ENCODE measurements at places on chromosomes 16 and 17. TPM values are rescaled to one million over a fixed set of nuclear protein-coding genes. Genes with fewer than 3 reads are reported as not detected.

DNA sequence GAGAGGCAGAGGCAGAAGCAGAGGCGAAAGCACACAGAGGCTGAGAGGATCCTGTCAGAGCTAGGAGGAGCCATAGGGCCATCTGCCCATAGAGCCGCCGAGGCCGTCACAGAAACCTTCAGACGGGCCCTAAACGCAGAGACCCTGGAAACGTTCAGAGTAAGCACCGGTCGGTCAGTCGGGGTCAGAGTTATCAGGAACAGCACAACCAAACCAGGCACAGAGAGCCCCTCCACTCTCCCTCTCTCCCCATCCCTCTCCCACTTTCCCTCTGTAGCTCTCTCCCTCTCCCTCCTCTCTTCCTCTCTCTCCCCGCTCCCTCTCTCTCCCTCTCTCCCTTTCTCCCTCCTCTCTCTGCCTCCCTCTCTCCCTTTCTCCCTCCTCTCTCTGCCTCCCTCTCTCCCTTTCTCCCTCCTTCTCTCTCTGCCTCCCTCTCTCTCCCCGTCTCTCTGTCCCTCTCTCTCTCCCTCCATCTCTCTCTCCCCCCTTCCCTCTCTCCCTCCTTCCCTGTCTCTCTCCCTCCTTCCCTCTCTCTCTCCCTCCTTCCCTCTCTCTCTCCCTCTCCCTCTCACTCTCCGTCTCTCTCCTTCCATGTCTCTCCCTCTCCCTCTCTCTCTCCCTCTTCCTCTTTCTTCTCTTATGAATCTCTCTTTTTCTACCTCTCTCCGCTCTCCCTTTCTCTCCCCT lies 138.9 kb downstream of the C16orf95 start:
- no peaks in the 10 kb centered on the region for H3K27me3 ChIP-seq
- no peak overlapping the region for H3K27ac ChIP-seq
- peaks cover 10% of the 10 kb centered on the region for H3K4me1 ChIP-seq
- H3K36me3 ChIP-seq, result no peaks in the 10 kb centered on the region
- peak; percentile 43 for DNase-seq

DNA sequence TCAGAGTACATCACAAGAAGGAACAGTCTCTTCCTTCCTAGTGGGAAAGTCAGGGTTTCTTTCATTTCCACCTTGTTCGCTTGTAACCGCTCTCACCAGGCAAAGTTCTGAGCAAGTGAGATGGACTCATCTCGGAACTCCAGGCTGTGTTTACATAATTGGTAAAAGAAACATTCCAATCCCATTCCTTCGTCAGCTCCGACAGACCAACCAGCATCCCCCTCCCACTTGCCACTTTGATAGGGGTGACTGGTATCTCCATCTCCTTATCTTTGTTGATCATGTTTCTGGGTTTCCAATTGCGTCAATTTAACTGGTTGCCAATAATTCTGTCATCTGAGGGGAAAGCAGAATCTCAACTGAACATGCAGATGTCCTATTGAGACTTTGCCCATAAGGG lies 36.8 kb upstream of the LYRM9 start:
- DNase-seq, result no peak
- no peaks in the 10 kb centered on the region for H3K4me1 ChIP-seq
- no peaks in the 10 kb centered on the region for H3K36me3 ChIP-seq
- H3K27me3 ChIP-seq, result no peaks in the 10 kb centered on the region
- H3K27ac ChIP-seq, result no peak overlapping the region
- no peak overlapping the region for H3K4me3 ChIP-seq

The TMEM132E gene
- 93.6 TPM for total RNA-seq

- H3K27me3 ChIP-seq, result peaks cover 10% of the 10 kb centered on the region
- no peaks in the 10 kb centered on the region for H3K36me3 ChIP-seq
- no peak overlapping the region for H3K4me3 ChIP-seq
Observed at GRCh38 chr17:35747540-35748017, 5.5 kb downstream of the GAS2L2 start.

DNA sequence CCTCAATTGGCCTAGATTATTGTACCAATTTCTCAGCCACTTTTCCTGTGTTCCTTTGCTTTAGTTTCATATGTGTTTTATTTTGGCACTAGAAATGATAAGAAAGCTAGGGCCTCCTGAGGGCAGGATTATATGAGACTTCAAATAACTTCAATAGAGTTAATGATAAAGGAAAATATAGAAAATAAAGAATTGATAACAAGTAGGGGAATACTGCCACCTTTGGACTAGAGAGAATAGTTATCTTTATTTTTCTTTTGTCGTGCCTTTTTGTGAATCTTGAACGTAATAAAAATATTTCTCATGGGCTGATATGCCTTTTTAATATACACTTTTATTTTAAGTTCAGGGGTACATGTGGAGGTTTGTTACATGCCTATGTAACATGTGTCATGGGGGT lies 29.3 kb upstream of the RBL2 start:
- no peaks in the 10 kb centered on the region for H3K36me3 ChIP-seq
- no peaks in the 10 kb centered on the region for H3K27me3 ChIP-seq
- H3K4me3 ChIP-seq, result no peak overlapping the region

- H3K27me3 ChIP-seq, result no peaks in the 10 kb centered on the region
- H3K36me3 ChIP-seq, result peaks cover 8% of the 10 kb centered on the region
- H3K4me3 ChIP-seq, result no peak overlapping the region
- no peak for DNase-seq
- H3K4me1 ChIP-seq, result no peaks in the 10 kb centered on the region
Observed at GRCh38 chr16:69870761-69871160, 80.4 kb upstream of the CLEC18A start.

DNA sequence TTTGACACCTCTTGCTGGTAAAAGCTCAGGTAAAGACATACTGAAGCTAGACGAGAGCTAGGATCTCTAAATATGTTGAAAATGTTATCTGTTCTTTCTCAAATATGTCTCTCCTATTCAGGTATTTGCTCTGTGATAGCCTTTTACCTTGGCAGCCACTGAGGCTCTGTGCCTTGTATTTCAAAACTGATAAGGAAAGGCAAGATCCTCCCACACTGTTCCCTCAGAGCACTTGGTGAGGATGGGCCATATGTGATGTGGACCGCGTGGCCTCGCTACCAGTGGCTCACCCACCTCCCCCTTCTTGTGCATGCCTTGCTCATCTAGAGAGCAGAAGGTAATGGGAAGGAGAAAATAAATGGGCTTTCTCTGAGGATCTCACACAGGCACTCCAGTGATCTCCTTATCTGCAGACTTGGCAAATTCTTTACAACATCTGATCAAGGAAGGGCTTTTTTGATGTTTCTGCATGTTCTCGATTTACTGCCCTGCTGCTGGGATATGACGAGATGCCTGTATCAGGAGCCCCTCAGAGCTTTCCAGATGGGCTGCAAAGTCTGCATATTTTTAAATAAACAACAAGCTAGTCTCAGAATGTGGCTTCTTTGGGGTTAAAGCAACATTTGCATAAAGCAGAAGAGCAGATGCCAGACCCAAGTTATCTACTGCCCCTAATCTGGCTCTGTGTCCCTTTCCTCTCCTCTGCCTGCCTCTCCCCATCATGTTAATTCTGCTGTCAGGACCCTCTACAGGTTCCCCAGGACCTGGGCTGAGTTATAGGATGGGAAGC lies 16.9 kb downstream of the HOXB1 start:
- no peaks in the 10 kb centered on the region for H3K4me1 ChIP-seq
- no peak overlapping the region for H3K27ac ChIP-seq
- no peaks in the 10 kb centered on the region for H3K36me3 ChIP-seq

The GCGR gene
- 6.7 TPM for total RNA-seq

DNA sequence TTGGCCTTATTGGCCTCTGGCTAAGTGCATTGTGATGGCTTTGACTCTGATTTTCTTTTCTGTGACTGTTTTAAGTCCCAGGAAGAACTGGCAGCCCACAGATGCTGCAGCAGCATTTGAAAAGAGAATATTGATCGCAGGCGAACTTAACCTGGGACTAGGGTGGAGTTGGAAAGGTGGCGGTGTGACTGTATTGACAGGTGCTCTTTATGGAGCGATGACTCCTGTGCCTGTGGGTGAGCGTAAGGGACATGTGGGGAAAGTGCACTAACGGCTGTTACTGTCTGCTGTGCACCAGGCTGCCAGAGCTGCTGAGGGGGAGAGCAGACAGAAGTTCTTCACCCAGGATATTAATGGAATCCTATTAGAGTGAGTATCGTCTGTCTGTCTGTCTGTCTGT lies 21.3 kb downstream of the UBN1 start:
- H3K4me3 ChIP-seq, result no peak overlapping the region
- H3K4me1 ChIP-seq, result peaks cover 11% of the 10 kb centered on the region
- peaks cover 3% of the 10 kb centered on the region for H3K27me3 ChIP-seq
- H3K27ac ChIP-seq, result peak overlapping the region; percentile 16
- no peak for DNase-seq

The ITGAX gene
- not detected for total RNA-seq

DNA sequence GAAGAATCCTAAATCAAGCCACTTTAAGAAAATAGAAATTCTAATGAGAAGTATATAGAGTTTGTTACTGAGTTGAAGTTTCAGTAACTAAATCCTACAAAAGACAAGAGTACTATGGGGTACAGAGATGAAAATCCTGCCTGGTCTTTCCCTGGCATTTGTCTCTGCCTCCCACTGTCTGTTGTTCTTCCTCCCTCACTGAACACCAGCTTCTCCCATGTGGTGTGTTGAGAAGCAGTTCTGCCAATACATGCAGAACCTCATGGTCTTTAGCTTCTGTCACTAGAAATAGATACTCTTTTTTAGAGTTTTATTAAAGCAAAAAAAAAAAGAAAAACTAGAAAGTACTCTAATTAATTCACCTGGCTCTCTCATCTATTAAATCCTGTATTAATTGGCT lies 664.4 kb downstream of the CDH8 start:
- no peak for DNase-seq
- H3K27ac ChIP-seq, result no peak overlapping the region
- no peaks in the 10 kb centered on the region for H3K36me3 ChIP-seq
- no peak overlapping the region for H3K4me3 ChIP-seq
- no peaks in the 10 kb centered on the region for H3K4me1 ChIP-seq
- H3K27me3 ChIP-seq, result no peaks in the 10 kb centered on the region

The NSF gene
- 57.0 TPM for total RNA-seq

The PYDC1 gene
- not detected for total RNA-seq

- peak overlapping the region; percentile 74 for H3K4me3 ChIP-seq
- peaks cover 17% of the 10 kb centered on the region for H3K27me3 ChIP-seq
- peak; percentile 52 for DNase-seq
- peaks cover 6% of the 10 kb centered on the region for H3K36me3 ChIP-seq
- H3K4me1 ChIP-seq, result peaks cover 3% of the 10 kb centered on the region
Observed at GRCh38 chr16:89257281-89257731, 39.8 kb downstream of the ZNF778 start.

- H3K27ac ChIP-seq, result no peak overlapping the region
- peaks cover 6% of the 10 kb centered on the region for H3K27me3 ChIP-seq
- no peaks in the 10 kb centered on the region for H3K36me3 ChIP-seq
Observed at GRCh38 chr17:9244066-9245052, 223.0 kb downstream of the NTN1 start.

GRCh38 chr17:62916684-62917571 lies 49.1 kb upstream of the TANC2 start:
- H3K36me3 ChIP-seq, result peaks cover 5% of the 10 kb centered on the region
- no peaks in the 10 kb centered on the region for H3K4me1 ChIP-seq
- no peak overlapping the region for H3K4me3 ChIP-seq
- H3K27ac ChIP-seq, result no peak overlapping the region

Measured in glutamatergic neuron (in vitro differentiated cells).